Activated CD4-positive, alpha-beta T cell treated with anti-CD3 and anti-CD28 coated beads, Interleukin-2, amount 50 U/mL, for 1 hour (primary cell): ENCODE measurements at places on chromosomes 7 and 10.

- DNase-seq = no peak
Measured at GRCh38 chr10:84087202-84087601, 52.1 kb upstream of the GHITM start.

DNA sequence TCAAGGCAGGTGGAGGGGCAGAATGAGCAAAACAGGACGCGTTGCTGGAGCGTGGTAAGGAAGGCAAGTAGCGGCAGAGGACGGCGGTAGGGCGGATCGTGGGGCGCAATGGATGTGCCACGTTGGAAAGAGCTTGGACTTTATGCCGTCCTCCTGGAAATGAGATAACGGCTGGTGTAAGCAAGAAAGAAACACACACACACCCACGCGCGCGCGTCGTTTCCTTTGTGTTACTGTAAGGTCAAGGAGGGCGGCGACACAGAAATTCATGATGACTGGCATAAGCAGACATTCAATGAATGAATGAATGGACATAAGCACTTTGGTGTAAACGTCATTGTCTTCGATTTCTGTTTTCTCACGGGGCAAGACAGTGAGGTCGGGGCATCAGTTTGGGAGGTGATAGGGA is 683 bp upstream of the ENTPD7 start:
- peak; percentile 18 for DNase-seq

DNA sequence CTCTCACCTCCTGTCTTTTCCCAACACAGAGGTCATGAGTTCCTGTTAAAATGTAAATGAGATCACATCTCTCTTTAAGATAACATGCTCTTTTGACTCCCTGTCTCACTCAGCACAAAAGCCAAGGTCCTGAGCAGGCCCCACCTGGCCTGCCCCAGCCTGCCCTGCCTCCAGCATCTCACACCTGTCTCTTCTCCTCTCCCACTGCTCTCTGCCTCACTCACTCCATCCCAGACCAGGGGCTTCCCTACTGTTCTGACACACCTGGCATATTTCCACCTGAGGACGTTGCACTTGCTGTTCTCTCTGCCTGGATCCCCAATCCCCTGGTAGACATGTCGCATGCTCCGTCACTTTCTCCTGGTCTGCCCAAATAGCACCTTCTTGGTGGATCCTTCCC is 285.0 kb upstream of the ZMIZ1 start:
- no peak for DNase-seq

DNA sequence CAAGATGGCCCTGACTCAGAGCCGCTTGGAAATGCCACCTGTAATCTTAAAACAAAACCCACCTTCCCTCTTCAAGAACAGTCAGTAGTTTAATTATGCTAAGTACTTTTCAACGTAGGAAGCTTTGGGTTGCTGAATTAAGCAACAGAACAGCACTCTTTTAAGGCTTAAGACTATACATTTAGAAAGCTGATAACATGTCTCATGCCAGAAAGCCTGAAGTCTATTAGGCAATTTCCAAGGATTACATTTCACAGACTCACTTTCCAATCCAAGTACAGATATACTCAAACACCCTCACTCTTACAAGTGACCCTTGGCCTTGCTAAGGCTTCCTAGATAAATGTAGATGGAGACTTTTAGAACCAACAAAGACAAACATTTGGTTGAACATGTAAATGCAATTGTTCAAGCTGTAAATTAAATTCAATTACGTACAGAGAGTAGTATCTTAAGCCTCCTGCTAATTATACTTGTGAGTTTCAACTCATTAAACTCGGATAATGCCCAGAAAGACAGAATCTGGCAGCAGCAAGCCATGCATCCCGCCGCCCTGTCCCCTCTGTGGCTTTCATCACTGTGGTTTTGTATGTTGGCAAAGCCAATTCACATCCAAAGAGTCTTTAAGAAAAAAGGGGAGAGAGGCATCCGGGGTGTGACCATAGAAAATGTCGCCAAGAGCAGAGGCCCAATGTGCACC is 283.1 kb upstream of the NRP1 start:
- no peak for DNase-seq

- no peak for DNase-seq
Measured at GRCh38 chr10:31099664-31100063, 68.0 kb upstream of the ZNF438 start.

- no peak for DNase-seq
Measured at GRCh38 chr10:47053081-47053798, 142.0 kb downstream of the PTPN20 start.

DNA sequence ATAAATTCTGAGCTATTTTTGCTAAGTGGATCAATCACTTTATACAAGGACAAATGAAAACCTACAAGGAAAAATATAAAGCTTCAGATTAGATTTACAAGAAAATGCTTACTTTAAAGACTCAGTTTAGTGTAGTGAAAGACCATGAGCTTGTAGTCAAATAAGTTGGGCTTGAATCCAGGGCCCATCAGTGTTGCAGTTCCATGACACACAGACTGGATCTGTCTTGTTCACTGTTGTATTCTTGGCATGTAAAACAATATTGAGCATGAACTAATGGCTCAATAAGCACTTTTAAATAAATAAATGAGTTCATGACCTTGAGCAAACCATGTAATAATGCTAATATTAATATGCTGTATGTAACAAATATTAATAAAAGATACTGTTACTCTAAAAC is 164.6 kb upstream of the KCND2 start:
- no peak for DNase-seq

DNA sequence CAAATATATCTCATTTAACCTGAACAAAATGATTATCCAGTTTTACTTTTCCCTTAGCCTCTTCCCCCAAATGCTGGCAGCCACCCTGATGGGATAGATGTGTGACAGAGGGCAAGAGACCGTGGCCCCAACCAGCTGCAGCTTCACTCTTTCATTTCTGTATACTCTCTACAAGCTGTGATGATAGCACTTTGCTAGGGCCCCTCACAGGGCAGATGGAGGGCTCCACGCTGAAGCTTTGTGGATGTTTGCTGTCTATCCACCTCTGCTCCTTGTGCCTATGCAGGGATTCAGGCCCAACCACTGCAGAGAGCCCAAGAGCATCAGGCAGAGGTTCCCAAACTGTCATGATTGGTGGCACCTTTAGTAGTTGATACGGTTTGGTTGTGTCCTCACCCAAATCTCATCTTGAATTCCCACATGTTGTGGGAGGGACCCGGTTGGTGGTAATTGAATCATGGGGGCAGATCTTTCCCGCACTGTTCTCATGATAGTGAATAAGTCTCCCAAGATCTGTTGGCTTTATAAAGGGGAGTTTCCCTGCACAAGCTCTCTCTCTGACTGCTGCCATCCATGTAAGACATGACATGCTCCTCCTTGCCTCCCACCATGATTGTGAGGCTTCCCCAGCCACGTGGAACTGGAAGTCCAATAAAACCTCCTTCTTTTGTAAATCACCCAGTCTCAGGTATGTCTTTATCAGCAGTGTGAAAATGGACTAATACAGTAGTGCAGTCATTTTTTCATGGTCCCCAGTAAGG is 20.1 kb downstream of the HTRA1 start:
- no peak for DNase-seq

DNA sequence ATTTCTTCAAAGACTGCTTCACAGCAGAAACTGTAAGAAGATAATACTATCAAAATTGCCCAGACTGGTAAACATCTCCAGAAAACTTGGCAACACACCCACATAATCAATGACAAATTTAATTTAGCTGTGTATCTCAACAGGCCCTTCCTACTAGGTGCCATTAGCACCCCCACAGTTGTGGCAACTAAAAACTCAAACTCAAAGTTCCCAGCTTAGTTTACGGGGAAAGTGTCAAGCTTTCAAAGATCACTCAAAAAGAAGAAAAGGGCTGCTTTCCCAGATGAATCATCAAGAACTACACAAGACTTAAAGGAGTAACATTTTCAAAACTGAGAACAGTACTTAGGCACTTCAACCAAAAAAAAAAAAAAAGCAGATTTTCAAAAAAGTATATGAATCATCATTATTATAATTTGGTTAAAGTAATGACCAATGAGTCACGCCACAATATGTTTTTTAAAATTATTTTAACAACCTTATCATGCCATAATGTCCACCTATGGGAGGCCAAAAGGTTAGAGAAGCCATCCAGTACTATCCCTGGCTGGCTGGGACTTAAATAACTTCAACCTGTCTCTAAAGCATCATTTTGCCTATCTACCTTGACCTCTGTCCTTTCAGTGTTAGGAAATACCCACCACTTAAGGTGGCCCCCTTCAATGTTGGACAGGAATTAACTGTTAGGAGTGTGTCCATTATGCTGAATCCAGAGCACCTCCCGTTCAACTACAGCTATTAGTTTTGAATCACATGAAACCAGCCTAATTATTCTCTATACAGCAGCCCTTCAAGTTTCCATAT is 90.8 kb downstream of the ZFAND4 start:
- no peak for DNase-seq

DNA sequence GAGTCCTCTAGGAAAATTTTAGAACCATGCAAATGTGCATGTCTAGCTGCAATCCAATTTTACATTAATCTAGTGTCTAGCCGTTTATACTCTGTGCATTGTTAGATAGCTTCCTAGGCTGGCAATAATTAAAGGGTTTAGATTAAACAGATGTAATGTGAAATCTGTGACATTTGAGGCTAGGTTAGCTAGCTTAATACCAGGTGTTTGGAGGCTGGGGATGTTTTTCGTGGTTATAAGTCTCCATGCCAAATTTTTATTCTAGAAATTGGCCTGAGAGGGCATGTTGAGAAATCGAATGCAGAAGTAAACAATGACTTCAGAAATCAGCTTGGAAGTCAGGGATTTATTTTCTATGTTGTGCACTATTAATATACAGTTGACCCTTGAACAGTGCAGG is 94.2 kb downstream of the ST7 start:
- no peak for DNase-seq

DNA sequence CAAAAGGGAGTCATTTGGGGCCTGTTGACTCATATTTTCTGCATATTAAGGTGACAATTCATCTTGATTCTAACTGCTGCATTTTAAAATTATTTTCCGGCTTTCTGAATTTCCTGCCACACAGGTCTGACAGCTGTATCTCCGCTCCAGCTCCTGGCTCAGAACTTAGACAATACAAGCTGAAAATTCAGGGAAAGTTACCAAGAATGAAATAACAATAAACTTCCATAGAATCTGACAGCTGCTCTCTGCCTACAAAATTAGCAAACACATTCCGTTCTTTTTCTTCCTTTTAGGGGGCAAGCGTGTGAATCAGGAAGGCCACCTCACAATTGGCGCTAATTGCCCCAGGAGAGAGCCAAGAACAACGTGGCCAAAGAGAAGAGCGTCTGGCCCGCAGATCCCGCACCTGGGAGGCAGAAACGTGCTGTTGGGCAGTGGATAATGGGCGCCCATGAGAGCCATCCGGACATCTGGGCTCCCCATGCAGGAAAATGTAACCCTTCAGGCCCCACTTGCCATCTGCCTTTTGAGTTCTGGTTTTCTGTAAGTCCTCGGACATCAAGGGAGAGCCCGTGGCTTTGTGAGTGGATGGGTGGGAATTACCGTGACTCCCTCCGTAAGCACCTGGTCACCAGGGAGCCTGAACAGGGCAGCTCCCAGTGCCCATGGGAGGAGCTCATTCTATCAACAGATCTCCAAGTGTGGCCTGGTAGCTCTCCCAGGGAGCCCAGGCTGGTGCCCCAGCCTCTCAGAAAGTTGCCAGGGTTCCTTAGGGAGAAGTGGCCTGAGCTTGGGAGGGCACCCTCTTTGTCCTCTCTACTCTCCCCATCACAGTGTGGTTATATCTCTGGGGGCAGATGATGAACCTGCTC is 5.0 kb downstream of the CLRN3 start:
- DNase-seq = no peak

GRCh38 chr10:3568392-3568791 is 216.6 kb downstream of the KLF6 start:
- no peak for DNase-seq

GRCh38 chr7:76209310-76209709 is 7.6 kb downstream of the SRRM3 start:
- no peak for DNase-seq

GRCh38 chr7:76326646-76327233 is 24.3 kb downstream of the HSPB1 start:
- DNase-seq = no peak

- DNase-seq = no peak
Measured at GRCh38 chr10:1961989-1962388, 224.7 kb upstream of the ADARB2 start.

DNA sequence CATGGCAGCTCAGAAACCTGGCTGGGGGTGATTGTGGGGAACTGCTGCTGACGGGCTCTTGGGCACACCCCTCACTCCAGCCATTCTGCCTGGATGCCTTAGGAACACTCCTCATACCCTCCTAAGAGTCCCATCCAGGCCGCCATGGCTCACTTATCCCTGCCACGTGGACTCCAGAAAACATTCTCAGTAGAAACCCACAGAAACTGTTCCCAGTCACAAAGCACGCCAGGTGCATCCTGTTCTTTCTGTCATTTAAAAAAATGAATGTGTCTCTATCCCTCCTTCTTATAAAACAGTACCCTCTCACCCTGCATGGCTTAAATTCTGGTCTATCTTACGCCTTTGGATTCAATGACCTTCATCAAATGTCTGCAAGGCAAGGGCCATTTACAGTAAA is 177.7 kb downstream of the CUX1 start:
- DNase-seq = no peak

DNA sequence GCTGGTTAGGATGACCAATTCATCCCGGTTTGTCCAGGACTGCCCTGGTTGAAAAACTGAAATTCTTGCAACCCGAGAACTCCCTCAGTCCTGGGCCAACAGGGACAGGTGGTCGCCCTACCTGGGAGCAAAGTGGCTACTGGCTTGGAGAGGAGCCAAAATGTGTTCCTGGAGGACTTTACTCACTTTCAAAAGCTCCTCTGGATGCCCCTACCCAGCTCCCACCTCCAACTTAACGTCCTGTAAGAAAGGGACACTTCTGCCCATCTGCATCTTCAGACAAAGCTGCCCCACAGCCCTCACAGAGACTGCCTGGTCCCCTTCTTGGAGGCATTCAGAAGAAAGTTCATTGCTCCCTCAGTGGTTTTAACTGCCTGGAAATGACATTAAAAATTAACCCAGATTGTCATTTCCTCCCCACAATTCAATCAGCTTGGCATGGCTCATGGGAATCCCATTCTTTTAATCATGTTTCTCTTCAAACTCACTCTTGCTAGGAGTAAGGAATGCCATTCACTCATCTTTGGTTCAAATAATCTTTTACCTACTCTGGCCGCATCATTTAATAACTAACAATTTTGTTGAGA is 24.0 kb upstream of the HSPA12A start:
- no peak for DNase-seq

GRCh38 chr10:118983263-118983662 is 46.3 kb upstream of the NANOS1 start:
- DNase-seq = no peak

- DNase-seq = no peak
Measured at GRCh38 chr7:55477781-55478374, 94.4 kb downstream of the VOPP1 start.

- DNase-seq = no peak
Measured at GRCh38 chr10:12631787-12632562, 282.6 kb downstream of the CAMK1D start.

DNA sequence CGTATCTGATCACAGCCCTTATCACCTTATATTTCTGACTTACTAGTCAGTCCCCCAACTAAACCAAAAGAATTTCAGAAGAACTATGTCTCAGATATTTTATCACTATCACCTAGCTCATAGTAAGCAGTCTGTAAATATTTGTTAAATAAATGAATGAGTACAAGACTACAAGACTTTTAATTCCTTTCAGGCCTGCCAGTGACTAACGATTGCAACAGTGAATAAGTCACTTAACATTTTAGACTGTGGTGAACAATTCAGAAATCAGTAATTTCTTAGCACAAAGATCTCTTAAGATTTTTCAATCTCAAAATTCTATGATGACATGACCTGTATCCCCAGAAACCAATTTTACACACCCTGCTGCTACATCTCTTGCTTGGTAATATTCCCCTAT is 162.2 kb downstream of the IMMP2L start:
- no peak for DNase-seq
